ENCODE measurements at places on chromosomes 13 and 19.

DNA sequence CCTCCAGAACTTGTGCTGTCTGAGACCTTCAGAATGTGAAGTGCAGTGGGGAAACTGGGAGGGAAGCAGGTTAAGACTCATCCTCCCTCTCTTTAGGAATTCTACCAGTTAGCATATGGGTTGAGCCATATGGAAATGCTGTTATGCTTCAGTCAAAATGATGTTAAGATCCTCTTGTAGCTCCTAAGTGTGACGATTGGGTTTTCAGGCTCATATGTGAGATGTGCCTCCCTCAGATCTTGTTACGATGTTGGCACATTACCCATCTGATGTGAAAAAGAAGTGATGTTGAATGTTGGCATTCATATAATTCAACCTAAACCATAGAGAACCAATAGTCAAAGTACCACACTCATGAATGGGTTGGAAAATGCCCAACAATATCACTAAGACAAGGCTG is 67.8 kb upstream of the IPO5 start:
- no peak for DNase-seq

- no peak for DNase-seq
Measured at GRCh38 chr19:11964496-11964857, 363 bp upstream of the ZNF763 start.

DNA sequence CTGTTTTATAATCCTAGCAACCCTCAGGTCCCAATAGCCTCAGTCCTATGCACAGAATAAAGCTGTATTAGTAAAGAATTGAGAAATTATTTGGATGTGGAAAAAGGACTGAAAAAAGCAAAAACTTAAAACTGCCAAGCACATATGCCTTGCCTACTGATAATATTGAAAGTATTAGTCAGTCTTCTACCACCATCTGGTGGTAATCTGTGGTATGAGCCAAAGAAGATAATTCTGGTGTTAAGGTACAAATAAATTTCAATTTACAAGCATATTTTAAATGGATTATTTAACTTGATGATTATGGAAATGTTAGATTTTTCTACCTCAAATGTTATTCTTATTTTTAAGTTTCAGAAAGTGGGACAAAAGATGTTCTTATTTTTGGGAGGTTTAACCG is 460.3 kb upstream of the KLHL1 start:
- no peak for DNase-seq

GRCh38 chr13:102311901-102312300 is 89.9 kb downstream of the FGF14 start:
- DNase-seq: no peak

- no peak for DNase-seq
Measured at GRCh38 chr13:102974317-102975087, 91.7 kb downstream of the SLC10A2 start.

GRCh38 chr13:51906581-51906980 is 44.8 kb downstream of the CCDC70 start:
- peak; percentile 29 for DNase-seq
